Stimulated activated CD8-positive, alpha-beta memory T cell treated with anti-CD3 and anti-CD28 coated beads, Interleukin-4, amount 100 ng/mL, for 24 hours (primary cell): ENCODE measurements at places on chromosomes 6 and 20.

GRCh38 chr6:26224940-26225847, 138.0 kb downstream of the HFE start:
- DNase-seq = no peak

DNA sequence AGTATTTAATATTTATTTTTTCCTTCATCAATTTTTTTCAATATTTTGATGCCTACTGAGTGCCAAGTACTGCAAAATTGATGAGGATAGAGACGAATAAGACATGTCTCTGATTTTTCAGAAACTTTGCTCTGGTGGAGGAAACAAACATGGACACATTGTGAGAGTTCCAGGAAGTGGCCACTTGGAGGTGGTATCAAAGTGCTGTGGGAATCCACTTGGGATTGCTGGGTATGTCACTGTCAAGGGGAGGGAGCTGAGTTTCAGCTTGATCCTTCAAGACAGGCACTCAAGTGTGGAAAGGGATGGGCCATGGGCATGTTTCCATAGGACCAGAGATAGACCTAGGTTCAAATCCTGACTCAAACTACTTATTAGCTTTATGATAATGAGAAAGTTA, 24.5 kb upstream of the ABCC10 start:
- no peak for DNase-seq

- no peak for DNase-seq
Measured at GRCh38 chr6:169097381-169097959, 156.2 kb downstream of the THBS2 start.

DNA sequence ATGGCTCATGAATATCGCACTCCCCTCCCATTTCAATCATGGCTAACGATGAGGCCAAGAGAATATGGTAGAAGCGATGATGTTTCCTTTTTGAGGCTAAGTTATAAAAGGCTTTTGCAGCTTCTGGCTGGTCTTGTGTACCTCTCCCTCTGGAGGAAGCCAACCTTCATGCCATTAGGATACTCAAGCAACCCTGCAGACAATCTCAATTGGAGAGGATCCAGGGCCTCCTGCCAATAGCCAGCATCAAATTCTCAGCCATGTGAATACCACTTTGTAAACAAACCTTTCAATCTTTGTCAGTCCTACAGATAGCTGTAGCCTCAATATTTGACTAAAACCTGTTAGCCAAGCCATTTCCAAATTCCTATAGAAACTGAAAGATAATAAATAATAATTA, 738.4 kb downstream of the KIF16B start:
- no peak for DNase-seq

GRCh38 chr6:82365016-82365795, 1.6 kb downstream of the TPBG start:
- DNase-seq = no peak

GRCh38 chr20:54015496-54015895, 54.9 kb downstream of the BCAS1 start:
- no peak for DNase-seq

- DNase-seq = no peak
Measured at GRCh38 chr6:124792386-124792785, 169.9 kb upstream of the RNF217 start.

DNA sequence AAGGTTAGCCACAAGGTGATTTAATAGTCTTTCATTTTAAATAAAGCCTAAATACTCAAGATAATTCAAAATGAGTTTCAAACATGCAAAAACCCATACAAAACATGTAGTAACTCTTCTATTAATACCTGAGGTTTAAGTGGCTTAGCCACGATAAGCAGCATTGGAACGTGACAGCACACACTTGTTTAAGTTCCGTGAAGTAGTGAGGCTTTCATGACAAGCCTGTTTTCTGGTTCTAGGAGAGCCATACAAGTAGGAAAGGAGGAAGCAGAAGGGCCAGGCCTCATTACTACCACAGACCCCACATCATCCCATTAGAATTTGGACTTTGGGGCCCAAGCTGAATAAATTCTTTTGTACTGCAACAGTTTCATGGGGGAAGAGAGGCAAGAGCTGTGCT, 54.3 kb upstream of the PRND start:
- DNase-seq = no peak

GRCh38 chr6:33994472-33995308, 151.2 kb downstream of the GRM4 start:
- no peak for DNase-seq

GRCh38 chr6:168131464-168132415, 52.7 kb upstream of the FRMD1 start:
- no peak for DNase-seq

GRCh38 chr20:52941808-52942207, 30.4 kb upstream of the TSHZ2 start:
- no peak for DNase-seq

GRCh38 chr6:2766767-2767656, 1.8 kb downstream of the WRNIP1 start:
- no peak for DNase-seq

- DNase-seq = no peak
Measured at GRCh38 chr6:31287619-31288018, 15.7 kb upstream of the HLA-C start.

- DNase-seq = no peak
Measured at GRCh38 chr6:37507690-37508421, 8.2 kb upstream of the CCDC167 start.
